Colonic mucosa (tissue), 4 donors: ENCODE measurements at places on chromosomes 5 and 9. TPM values are rescaled to one million over a fixed set of nuclear protein-coding genes. Genes with fewer than 3 reads are reported as not detected.

Gene PGM5
- 7.7 TPM for total RNA-seq

Gene SPINK6
- not detected for total RNA-seq

Gene FGF1
- total RNA-seq: not detected

Gene PCDHA1
- total RNA-seq: not detected

- peak; percentile 75 for DNase-seq
Observed at GRCh38 chr5:67051164-67051563, 145.4 kb downstream of the CD180 start.

- no peak for DNase-seq
Observed at GRCh38 chr9:21933281-21933680, 60.9 kb downstream of the CDKN2A start.

- peak; percentile 74 for DNase-seq
Observed at GRCh38 chr5:150155258-150156026, at the start of gene PDGFRB. Gene PDGFRB, minus strand, starts transcription at chr5:150155845. Its CDS starts 18,798 bp downstream, at chr5:150137047.

DNA sequence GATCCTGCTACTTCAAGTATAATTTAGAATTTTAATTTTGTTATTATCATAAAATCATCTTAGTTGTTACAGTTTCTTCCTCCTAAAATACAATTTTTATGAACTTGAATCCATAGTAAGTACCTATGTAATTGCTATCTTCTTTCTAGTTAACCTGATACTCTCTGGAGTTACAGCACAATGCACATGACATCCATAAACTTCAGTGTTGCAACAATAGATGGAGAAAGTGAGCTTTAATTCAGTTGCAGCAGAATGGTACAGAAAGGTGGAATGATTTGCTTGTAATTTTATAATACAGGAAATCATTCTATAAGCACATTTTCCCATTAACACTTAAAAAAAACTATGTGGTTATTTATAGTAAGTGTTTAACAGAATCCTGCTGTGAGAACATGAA, 372.0 kb downstream of the CDH9 start:
- DNase-seq: no peak

GRCh38 chr5:17099946-17100345, 117.5 kb upstream of the BASP1 start:
- DNase-seq: no peak

DNA sequence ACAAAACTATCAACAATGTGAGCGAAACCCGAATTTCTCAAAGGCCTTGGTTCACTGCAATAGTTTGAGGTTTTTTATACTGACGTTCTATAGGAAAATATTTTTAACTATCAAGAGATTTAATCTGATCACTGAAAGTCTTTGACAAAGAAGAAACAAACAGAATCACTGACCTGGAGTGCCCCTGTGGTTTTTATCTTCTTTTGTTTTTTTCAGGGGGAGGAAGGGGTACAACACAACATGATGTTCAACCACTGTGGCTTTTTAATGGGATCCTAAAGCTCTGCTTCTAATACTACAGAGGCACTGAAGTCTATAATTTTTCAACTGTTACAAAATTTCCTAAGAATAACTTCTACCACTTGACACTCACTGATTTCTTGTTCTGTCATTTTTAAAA, 185.9 kb downstream of the AP3B1 start:
- no peak for DNase-seq
